ENCODE measurements at places on chromosomes 6 and 20. TPM values are rescaled to one million over a fixed set of nuclear protein-coding genes. Genes with fewer than 3 reads are reported as not detected.

NR2E1 gene
- total RNA-seq = not detected

MEI4 gene
- total RNA-seq = not detected

DNA sequence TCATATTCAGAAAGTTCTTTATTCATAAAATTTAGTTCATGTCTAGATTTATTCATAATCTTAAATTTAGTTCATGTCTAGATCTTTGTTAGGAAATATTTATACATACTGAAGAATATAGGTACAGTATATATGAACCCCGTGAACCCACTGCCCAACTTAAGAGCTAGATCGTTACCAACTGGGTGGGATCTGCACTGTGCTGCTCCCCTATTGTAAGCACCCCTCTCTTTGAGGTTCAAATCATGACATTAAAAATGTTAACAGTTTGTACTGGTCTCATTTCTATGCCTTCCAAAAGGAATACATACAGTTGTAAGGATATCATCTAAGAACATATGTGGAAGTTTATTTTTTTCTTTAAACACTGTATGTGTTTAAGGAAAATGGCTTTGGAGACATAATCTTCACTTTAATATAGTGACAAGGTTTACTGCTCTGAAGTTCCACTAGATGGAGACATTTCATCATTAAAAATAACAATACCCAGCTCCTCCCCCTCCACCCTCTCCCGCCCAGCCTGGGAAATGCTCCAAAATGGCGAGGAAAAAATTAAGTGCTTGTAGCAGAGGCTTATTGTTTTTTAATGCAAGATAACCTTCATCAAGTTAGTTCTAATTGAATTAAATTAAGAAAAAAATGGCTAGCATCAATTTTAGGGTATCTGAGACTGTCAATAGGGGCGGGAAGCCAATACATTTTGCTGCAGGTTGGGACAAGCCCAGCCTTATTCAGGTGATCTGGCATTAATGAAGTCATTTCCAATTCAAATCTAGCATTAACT is 104.1 kb upstream of the TRAF3IP2 start:
- no peaks in the 10 kb centered on the region for H3K27me3 ChIP-seq
- peaks cover 53% of the 10 kb centered on the region for H3K4me1 ChIP-seq

DNA sequence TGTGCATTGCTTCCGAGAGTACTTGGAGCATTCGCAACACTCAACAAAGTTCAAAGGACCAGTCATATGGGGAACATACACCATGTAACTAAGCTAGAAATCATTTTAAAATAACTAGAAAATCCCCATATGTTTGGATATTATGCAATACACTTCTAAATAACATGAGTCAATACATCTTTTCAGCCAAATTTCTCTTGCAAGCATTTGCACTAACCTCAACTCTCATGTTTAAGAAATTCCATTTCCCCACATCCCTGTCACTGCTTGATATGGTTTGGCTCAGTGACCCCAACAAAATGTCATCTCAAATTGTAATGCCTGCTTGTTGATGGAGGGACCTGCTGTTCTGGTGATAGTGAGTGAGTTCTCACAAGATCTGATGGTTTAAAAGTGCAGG is 85.7 kb upstream of the CST7 start:
- no peak for DNase-seq
- peaks cover 12% of the 10 kb centered on the region for H3K27me3 ChIP-seq
- peaks cover 10% of the 10 kb centered on the region for H3K4me1 ChIP-seq
- H3K27ac ChIP-seq = no peak overlapping the region
- H3K36me3 ChIP-seq = peaks cover 9% of the 10 kb centered on the region
- H3K4me3 ChIP-seq = no peak overlapping the region

VTA1 gene
- 48.0 TPM for total RNA-seq

SLC39A7 gene
- total RNA-seq = 91.5 TPM

GRCh38 chr20:58352468-58352867 is 36.6 kb upstream of the VAPB start:
- no peak overlapping the region for H3K4me3 ChIP-seq
- no peaks in the 10 kb centered on the region for H3K27me3 ChIP-seq
- no peak for DNase-seq
- H3K27ac ChIP-seq = no peak overlapping the region

ENPP3 gene
- 0.81 TPM for total RNA-seq

GRCh38 chr20:50387996-50388332 is 122.2 kb upstream of the PTPN1 start:
- peaks cover 74% of the 10 kb centered on the region for H3K4me1 ChIP-seq
- peak overlapping the region; percentile 86 for H3K27ac ChIP-seq
- H3K27me3 ChIP-seq = no peaks in the 10 kb centered on the region
- DNase-seq = no peak
- no peaks in the 10 kb centered on the region for H3K36me3 ChIP-seq

GRCh38 chr6:128365520-128366160 is 154.8 kb downstream of the PTPRK start:
- no peaks in the 10 kb centered on the region for H3K36me3 ChIP-seq
- no peaks in the 10 kb centered on the region for H3K4me1 ChIP-seq
- no peaks in the 10 kb centered on the region for H3K27me3 ChIP-seq
- no peak overlapping the region for H3K27ac ChIP-seq

DCDC2 gene
- total RNA-seq = not detected

MAK gene
- 0.07 TPM for total RNA-seq

DNA sequence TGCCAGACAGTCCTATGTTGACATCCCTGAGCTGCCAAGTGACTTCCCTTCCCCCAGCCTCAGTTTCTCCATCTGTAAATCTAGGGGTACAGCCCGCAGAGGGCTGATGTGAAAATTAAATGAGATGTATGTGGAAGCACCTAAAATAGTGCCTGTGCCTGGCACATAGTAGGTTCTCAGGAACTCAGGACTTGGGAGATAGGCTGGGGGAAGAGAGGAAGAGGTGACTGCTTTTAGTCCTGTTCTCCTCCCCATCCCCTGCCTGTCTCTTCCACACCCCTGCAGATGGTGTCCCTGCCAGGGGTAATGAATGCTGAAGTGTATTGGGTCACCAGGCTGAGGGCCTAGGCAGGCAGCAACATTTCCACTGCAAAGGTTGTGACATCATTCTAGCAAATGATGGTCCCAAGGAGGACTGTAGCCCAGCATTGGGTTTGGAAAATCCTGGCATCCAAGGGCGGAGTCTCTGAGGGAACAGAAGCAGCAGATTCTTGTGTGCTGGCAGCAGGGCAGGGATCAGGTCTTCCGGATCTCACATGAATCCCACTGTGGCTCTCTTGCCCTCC is 1.8 kb downstream of the SNPH start:
- H3K27ac ChIP-seq = no peak overlapping the region
- no peak for DNase-seq
- no peaks in the 10 kb centered on the region for H3K27me3 ChIP-seq
- peaks cover 15% of the 10 kb centered on the region for H3K4me1 ChIP-seq

DNA sequence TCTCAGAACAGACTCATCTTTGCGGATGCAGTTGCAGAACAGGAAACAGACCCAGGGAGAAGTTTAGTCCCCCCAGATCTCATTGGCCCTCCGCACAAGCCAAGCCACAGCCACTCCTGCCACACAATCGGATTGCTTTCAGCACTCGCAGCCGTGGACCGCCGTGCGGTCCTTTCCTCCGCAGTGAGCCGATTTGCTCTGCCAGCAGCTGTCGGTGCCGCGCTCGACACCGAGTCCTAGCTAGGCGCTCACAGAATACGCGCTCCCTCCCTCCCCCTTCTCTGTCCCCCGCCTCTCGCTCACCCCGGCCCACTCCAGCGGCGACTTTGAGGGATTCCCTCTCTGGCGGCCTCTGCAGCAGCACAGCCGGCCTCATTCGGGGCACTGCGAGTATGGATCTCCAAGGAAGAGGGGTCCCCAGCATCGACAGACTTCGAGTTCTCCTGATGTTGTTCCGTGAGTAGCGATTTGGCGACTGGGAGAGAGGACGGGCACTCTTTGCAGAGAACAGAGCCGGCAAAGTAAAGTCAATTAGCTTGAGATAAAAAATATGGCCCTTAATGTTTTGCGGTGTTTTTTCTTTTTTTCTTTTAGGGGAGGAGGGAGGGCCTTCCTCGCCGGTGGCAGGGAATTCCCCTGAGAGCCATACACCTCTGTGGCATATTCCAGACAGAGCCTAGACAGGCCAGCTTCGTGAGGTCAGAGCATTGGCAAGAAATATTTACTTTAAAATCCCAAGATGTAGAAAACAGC is at the start of gene LAMP5:
Gene LAMP5, plus strand, starts transcription at position 130 of the 753 bp plus-strand sequence. Its CDS starts 263 bp downstream, at position 393.
- H3K4me1 ChIP-seq = no peaks in the 10 kb centered on the region
- no peak within 1 kb of the TSS for H3K27ac ChIP-seq
- no peak within 1 kb of the TSS for H3K4me3 ChIP-seq

MYO6 gene
- total RNA-seq = 6.8 TPM

- peaks cover 18% of the 10 kb centered on the region for H3K4me1 ChIP-seq
- H3K27ac ChIP-seq = peak overlapping the region; percentile 18
- no peak overlapping the region for H3K4me3 ChIP-seq
- DNase-seq = no peak
These were observed 33.4 kb upstream of the SLC22A1 start for GRCh38 chr6:160088069-160088783.

DOK5 gene
- total RNA-seq = not detected

- no peaks in the 10 kb centered on the region for H3K4me1 ChIP-seq
- DNase-seq = no peak
- H3K27ac ChIP-seq = no peak overlapping the region
- peaks cover 13% of the 10 kb centered on the region for H3K36me3 ChIP-seq
These were observed 8.6 kb upstream of the LBP start for GRCh38 chr20:38337561-38338140.

DNA sequence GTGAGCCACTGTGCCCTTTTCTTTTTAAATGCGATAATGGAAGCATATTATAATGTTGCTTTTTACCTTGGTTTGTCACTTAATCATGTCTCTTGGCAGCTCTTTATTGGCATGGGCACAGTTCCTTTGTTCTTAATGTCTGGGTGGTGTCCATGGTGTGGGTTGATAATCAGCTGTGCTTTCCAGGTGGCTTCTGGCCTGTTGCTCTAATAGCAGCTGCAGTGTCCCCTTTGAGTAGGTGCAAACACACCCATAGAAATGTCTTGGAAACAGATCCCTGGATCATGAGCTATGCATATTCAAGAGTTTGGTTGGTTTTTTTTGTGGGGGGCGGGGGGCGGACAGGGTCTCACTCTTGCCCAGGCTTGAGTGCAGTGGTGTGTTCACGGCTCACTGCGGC is 29.9 kb downstream of the EFCAB8 start:
- H3K36me3 ChIP-seq = no peaks in the 10 kb centered on the region
- no peaks in the 10 kb centered on the region for H3K4me1 ChIP-seq
- no peaks in the 10 kb centered on the region for H3K27me3 ChIP-seq
- H3K4me3 ChIP-seq = no peak overlapping the region
- no peak overlapping the region for H3K27ac ChIP-seq

DNA sequence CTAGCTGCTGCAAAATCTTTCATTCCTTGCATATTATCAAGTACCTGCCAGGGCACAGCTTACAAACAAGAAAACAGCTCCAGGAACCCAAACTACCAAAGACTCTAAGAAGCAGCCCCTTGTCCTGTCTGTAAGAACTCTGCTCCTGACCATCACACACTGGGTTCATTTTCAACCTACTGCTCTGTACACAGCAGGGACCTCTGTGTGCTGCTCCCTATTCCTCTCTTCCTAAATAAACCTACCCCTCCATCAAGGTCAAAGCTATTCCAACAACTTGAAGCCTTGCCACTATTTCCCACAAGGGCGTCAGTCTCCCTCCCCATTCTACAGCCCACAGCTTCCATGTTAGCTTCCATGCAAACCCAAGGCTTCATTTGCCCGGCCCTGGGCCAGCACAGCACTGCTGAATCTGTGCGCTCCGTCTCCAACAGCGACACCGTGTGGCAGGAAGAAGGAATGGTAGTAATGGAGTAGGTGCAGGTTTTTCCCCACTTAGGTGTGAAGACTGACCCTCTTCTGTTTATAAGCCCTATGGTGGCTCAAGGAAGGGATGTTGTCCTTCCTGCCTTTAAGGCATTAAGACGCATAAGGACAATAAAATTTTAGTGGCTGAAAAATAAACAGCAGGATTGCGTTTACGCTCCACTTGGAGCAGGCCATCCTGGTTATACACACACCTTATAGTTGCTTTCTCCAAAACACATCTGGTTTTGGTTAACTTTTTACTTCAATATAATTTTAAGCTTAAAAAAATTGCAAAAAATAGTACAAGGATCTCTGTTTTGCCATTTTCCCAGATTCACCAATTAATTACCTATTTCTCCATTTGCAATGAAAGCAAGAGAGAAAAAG is 115.2 kb upstream of the NXT1 start:
- DNase-seq = no peak
- H3K4me1 ChIP-seq = no peaks in the 10 kb centered on the region
- H3K36me3 ChIP-seq = peaks cover 7% of the 10 kb centered on the region

DNA sequence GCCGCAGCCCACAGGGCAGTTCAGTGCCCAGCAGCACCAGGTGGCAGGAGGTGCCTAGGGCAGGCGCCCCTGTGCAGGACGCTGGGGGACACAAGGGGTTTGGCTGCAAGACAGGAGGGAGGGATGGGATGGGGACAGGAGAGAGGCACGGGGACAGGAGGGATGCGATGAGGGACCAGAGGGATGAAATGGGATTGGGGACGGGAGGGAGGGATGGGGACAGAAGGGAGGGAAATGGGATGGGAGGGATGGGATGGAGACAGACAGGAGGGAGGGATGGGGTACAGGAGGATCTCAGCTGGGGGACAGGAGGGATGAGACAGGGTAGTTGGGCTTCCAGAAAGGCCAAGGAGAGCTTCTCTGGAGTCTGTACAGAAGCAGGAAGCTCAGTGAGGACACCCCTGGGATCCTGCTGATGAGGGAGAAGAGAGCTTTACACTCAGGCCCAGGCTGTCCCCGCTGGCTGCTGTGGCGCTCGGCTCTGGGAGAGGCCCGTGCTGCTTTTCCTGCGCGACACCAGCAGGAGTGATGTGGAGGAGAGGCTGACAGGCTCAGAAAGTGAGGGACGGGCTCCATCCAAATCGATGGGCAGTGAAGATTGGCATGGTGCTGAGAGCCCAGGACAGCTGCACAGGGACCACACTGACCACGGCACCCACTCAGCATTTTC is 400.8 kb downstream of the SMOC2 start:
- H3K27me3 ChIP-seq = no peaks in the 10 kb centered on the region
- H3K4me1 ChIP-seq = peaks cover 15% of the 10 kb centered on the region
- H3K27ac ChIP-seq = no peak overlapping the region
- H3K36me3 ChIP-seq = peaks cover 14% of the 10 kb centered on the region

Measured in natural killer cell treated with Interleukin-12 subunit alpha and Interleukin-12 subunit beta and Interleukin-15 and Interleukin-18, amount 100 ng/mL, for 72 hours (primary cell).